Globus pallidus (tissue), 1 donor: ENCODE measurements at places on chromosomes 3 and 15.

DNA sequence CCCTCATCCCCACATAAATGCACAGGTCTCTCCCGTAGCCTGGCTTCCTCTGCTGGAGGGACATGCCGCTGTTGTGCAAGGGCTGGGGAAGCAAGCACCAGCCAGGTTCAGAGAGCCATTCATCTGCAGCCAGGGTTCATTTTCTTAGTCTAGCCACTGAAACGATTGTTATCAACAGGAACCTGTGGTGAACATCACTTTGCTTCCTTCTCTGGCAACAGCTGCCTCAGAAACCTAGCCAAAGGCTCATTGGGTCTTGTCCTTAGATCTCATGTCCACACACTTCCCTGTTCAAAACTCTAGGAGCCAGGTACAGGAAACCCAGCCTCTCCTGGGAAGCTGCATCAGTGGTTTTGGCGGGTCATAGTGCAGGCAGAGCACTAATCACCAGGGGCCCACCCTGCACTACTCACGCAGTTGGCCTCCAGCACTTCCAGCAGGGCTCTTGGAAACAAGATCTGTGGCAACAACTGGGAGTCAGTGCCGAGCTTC, 47.0 kb downstream of the OXNAD1 start:
- no peak for DNase-seq

- no peak for DNase-seq
Observed at GRCh38 chr3:38605981-38606380, 43.5 kb downstream of the SCN5A start.

DNA sequence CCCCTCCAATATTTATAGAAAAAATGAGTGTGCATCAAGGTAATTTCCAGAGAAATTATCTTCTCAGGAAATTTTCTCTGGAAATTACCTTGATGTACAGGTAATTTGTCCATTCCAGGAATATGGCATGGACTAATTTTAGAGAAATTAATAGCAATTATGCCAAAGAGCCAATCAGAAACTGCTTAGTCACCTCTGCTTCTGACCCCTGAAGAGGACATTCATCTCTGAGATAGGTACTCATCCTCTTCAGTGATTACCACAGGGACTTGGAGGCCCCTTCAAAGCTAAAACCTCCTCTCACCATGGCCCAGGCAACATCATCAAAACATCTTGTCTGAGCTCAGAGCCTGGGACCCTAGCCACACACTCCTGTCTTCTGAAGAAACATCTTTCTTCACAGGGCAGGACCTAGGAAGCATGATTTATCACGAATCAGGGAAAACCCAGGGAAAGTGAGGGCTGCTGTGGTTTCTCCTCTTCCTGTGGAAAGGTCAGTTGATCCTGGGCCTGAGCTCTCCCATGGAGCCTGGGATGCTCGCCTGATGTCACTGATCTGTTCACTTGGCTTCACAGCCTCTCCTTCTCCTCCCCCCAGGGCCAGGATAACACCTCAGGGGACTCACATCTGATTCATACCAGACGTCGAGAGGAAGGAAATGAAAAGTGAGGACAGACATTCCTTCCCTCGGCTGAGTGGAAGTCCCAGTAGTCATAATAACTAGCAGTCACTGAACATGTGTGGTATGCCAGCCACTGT, 210.5 kb downstream of the DTWD1 start:
- DNase-seq = no peak

DNA sequence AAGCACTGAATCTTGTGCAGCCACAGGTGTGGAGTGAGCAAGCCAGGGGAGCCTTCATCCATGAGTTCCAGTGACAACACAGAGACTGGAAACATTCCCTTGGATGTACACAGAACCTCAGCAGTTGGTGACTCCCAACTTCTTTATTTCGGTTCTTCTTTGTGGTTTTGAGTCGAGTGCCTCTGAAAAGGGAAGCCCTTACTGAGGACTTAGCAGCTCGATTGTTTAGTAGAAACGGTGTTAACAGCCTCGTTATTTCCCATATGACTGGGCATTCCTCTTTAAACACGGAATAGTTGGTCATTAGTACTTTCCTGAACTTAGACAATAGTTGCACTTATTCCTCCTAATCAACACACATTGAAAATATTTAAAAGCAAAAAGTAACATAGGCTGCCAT, 7.7 kb downstream of the SLCO3A1 start:
- no peak for DNase-seq

DNA sequence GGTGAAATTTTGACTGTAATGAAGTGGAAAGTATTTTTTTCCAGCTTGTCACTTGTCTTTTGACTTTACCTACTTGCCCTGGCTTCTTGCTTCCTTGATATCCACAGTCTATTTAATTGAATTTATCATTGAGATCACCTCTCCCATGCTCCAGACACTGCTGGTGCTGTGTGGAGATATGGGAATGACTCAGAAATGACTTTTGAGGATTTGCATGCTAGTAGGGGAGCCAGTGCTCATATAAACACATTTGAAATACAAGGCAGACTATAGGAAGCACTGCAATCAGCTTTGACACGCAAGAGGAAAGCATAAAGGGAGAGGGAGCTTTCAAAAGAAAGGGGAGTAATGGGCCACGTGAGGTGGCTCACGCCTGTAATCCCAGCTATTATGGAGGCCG, 7.3 kb upstream of the TRPM1 start:
- DNase-seq = no peak

DNA sequence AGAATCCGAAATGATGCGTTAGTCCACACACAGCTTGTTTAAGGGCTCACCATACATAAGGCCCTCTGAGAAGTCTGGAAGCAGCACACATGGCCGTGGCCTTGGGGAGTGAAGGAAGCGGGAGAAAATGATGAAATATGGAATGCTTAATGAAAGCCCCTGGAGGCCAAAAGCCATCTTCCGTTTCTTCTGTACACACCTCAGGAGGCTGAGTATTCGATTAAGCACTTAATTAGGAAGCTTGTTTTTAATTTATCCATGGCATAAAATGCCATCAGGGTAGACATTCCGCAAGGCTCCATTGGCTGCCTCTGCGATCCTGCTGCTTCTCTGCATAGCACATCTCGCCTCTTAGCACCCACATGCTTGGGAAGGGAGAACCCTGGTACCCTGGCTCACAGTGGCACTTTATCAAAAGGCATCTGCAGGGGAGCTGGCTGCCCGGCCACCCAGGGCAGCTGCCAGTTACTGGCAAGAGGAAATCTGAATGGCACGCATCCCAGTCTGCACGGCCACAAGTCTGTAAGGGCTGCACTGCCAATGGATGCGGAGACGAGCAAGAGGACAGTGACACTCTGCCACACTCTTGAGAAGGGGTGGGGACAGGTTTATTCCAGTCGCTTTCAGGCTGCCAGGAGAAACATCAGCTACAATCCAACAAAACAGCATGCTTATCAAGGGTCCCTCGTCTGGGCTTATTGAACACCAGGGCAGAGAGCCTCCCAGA, 356.2 kb downstream of the OCA2 start:
- peak; percentile 78 for DNase-seq
